ENCODE measurements at places on chromosomes 5 and 9.

DNA sequence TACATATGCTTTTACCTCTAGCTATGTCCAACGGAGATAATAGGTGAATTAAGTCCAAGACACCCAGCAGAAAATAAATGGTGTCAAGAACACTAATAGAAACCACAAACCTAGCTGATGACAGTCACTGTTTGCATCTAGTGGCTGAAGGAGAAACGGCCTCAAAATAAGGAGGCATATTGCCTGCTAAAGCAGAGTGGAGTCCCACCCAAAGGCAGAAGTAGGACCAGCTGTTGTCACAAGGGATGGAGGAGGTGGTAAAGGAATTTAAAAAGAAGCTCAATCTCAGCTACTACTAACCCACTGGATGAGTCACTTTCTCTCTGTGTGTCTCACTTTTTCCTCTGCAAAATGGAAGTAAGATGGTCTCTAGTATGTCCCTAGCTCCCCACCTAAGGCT, 224.3 kb downstream of the GRIA1 start:
- DNase-seq, result no peak

- DNase-seq, result no peak
Observed at GRCh38 chr5:160616712-160617497, 195.2 kb downstream of the PTTG1 start.

DNA sequence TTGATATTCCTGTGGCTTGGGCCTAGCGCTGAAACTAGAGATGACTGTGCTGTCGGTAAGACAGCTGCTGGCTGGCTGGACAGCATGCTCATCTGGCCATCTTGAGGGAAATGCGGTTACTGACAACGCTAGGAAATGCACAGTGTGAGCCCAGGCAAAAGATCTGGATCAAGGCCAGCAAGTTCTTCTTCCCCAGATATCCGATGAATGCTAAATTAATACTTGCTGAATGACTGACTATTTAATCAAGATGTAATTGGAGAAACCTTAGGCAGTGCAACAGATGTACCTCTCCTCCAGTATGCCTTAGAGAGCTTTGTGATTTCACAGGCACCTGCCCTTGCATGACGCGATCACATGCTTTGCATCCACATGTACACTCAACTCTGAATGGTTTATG, 659.1 kb downstream of the EFNA5 start:
- DNase-seq, result no peak

DNA sequence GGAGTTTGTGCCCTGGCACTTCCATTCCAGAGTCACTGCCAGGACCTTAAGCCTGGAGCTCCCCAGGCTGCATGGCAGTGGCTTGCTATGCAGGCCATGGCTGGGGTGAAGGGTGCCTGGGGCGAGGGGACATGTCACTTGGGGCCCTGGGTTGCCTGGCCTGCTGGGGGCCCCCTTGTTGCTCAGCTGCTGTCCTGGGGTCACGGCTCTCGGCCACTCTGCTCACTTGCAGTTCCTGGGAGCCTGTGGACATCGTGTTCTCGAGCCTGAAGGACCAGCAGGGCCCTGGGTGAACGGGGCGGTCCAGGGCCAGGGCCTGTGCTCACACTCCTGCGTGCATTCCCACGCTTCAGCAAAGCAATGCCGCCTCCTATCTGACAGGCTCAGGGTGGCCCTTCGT, 14.5 kb upstream of the SLC2A6 start:
- DNase-seq, result no peak

DNA sequence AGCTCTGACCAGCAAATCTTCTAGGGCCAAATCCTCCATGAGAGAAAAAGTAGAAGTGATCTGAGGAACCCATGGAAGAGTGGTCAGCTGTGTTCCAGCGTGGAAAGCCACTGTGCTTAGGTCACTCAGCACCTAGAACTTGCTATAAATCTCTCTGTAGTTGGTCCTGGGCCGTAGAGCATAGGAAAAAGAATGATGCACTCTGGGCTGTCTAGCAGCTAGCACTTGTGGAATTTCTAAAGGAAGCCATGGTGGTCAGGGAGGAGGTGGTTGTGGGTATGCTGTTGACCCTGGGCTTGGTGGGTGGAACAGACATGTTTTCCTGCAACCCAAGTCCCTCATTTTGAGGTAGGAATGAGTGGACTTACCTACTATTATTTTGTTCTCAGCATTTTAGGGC, 48.1 kb downstream of the GGTA1 start:
- no peak for DNase-seq

GRCh38 chr9:14303521-14303920, 10.4 kb downstream of the NFIB start:
- no peak for DNase-seq

DNA sequence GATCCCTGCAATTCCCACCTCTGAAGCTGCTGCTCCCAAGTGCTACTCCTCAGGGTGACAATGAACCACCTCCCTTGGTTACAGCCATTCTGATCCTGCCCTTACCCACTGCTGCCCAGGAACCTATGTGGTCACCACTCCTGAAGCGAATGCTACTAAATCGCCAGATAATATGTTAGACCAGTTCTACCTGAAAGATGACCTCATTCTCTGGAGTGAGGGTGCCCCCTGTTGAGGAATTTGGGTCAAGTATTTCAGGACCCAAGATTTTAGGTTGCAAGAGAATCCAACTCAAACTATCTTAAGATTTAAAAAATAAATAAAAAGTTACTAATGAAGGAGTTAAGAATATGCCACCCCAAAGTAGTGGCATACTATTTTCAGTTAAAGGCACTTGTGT, 5.8 kb upstream of the SNAPC3 start:
- DNase-seq, result peak; percentile 10

GRCh38 chr9:35673132-35674024, at the start of gene CA9:
Gene CA9 (plus strand): TSS chr9:35673928. CDS start chr9:35673960, 32 bp downstream.
- DNase-seq, result no peak

- DNase-seq, result no peak
Observed at GRCh38 chr5:80804332-80804731, 149.5 kb upstream of the DHFR start.

DNA sequence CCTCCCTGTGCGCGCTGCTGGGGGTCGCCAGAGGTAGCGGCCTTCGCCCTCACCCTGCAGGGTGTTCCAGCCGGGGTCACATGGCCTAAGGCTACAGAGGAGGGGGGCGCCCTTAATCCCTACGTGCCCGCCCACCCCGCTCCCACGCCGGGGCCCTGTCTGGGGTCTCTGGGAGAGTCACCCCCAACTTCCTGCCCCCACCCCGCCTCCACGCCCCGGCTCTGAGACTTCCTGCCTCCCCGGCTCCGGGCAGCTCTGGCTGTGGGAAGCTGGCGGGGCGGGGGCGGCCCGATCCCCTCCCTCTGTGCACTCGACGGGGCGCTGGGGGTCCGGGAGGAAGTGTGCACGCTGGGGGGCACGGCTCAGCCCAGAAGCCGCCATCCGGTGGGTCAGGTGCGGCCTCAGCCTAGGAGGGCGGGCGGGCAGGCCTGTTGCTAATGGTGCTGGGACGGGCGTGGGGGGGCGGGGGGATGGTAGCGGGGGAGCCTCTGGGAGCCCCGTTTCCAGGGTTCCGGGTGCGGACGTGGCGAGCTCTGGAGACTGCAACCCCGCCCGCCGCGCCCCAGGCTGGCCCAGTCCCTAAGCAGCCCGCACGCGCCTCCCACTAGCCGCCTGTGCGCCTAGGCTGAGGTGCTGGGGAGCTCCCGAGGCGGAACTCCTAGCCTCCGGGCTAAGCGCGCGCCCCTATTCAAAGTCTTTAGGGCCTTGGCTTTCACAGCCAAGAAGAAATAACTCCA, 61.6 kb downstream of the CXXC5 start:
- no peak for DNase-seq
